Sigmoid colon (tissue), 7 donors: ENCODE measurements at places on chromosomes 12 and 14. TPM values are rescaled to one million over a fixed set of nuclear protein-coding genes. Genes with fewer than 3 reads are reported as not detected.

HRK gene
- total RNA-seq: not detected

RERG gene
- total RNA-seq: 83.8 TPM

OR4K17 gene
- total RNA-seq: not detected

VDR gene
- 1.2 TPM for total RNA-seq

GYS2 gene
- not detected for total RNA-seq

LMNTD1 gene
- total RNA-seq: not detected

CCDC38 gene
- total RNA-seq: not detected

KRT7 gene
- total RNA-seq: not detected

NTN4 gene
- 7.2 TPM for total RNA-seq

SLCO1B3 gene
- total RNA-seq: not detected

CLEC4D gene
- total RNA-seq: 0.16 TPM

IFNG gene
- total RNA-seq: not detected

PPFIA2 gene
- 1.8 TPM for total RNA-seq

PRH2 gene
- total RNA-seq: not detected

CYP27B1 gene
- total RNA-seq: not detected

GARIN6 gene
- not detected for total RNA-seq

TAS2R9 gene
- not detected for total RNA-seq

CCDC184 gene
- total RNA-seq: 2.1 TPM

CLBA1 gene
- 5.1 TPM for total RNA-seq

MIPOL1 gene
- 11.7 TPM for total RNA-seq

MYF5 gene
- total RNA-seq: not detected

FKBP11 gene
- 4.6 TPM for total RNA-seq

POLE2 gene
- total RNA-seq: 2.0 TPM

SIX1 gene
- total RNA-seq: not detected

PRICKLE1 gene
- total RNA-seq: 12.2 TPM

RNFT2 gene
- total RNA-seq: 4.3 TPM

DAO gene
- total RNA-seq: not detected

KLRC2 gene
- 0.49 TPM for total RNA-seq

A2ML1 gene
- not detected for total RNA-seq

FGD6 gene
- total RNA-seq: 56.6 TPM

CDCA3 gene
- total RNA-seq: 0.33 TPM

BHLHE41 gene
- total RNA-seq: 3.9 TPM

MFAP5 gene
- 33.3 TPM for total RNA-seq

GRIN2B gene
- total RNA-seq: under 0.01 TPM

ANO4 gene
- 1.4 TPM for total RNA-seq

RNU6-8 gene
- total RNA-seq: not detected

PLXNC1 gene
- 4.3 TPM for total RNA-seq

KRT72 gene
- not detected for total RNA-seq

WNT5B gene
- total RNA-seq: 8.4 TPM

SERPINA5 gene
- 1.4 TPM for total RNA-seq
